NB4 (cell line): ENCODE measurements at places on chromosomes 2 and 18.
A peak's percentile ranks its signal among the peaks of the same experiment; 100 is the strongest.

DNA sequence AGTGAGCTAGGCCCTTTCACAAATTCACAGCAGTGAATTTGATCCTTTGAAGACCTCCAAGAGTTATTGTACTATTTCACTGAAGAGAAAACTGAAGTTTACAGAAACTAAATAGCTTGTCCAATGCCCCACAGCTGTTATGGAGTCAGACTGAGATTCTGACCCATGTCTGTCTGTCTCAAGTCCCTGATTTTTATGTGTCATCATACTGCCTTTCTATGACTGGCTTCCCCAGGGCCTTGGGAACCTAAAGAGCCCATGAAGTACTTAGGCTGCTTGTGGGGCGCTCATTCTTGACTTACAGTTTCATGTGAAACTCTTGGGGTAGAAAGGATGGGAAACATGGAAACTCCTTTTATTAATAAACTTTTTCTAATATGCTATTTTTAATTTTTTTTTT is 107.7 kb downstream of the ATL2 start:
- DNase-seq = no peak

DNA sequence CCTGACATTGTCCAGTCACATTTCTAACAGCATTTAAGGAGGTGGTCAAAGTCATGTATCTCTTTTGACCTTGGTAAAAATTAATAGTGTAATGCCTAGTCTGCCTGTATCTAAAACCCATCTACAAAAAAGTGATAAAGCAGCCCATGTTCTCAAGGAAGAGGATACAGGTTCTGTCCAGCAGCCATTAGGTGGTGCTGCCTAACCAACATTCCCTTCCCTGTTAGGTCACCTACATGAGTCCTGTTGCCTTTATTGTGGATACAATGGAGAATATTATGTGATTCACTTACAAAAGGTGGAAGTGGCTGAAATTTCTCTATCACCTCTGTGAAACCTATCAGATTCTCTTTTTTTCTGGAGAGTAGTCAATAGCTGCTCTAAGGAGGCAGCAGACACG is 52.5 kb downstream of the AQP4 start:
- DNase-seq = peak; percentile 51

DNA sequence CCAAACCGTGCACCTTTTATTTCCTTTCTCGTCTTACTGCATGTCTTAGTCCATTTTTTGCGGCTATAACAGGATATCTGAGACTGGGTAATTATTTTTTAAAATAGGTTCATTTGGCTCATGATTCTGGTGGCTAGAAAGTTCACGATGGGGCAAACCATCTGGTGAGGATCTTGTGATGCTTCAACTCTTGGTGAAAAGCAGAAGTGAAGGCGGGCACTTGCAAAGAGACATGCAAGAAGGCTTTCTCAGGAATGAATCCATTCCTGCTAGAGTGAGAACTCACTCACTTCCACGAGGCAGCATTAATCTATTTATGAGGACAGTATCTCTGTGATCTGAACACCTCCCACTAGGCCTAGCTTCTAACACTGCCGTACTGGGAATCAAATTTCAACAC is 327.1 kb upstream of the RBMS1 start:
- DNase-seq = peak; percentile 8

DNA sequence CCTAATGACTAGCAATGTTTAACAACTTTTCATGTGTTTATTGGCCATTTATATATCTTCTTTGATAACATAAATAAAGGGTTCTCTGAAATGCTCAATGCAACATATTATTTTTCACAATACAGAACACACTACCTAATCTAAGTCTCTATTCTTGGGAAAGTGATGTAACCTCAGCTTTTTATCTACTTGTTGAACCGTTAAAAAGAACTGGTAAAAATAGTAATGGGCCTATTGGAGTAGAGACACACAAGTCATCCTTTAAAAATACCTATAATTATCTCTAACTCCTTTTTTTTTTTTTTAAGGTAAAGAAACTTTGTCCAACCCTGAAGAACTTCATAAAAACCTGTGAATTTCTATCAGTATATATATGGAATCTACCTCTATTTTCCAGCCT is 1067.7 kb upstream of the CELF4 start:
- DNase-seq = no peak

DNA sequence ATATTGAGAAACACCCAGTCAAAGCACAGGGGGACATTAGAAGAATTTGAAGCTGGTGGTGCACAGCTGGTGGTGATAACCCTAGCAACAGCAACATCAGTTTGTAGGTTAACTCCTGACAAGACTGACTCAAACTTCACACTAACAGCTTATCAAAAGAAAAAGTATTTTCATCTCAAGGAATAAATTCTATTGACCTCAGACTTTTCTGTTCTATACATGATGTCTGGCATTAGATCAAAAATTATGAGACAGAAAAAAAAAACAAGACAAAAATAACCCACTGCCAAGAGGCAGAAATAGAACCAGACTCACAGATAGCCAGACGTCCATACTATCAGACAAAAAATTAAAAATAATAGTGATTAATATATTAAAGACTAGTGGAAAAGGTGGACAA is 126.1 kb downstream of the COL6A3 start:
- DNase-seq = no peak

GRCh38 chr2:80852808-80853139 is 548.2 kb upstream of the LRRTM1 start:
- peak; percentile 8 for DNase-seq
